Kidney (tissue), 22 donors: ENCODE measurements at places on chromosomes 5 and 9.

DNA sequence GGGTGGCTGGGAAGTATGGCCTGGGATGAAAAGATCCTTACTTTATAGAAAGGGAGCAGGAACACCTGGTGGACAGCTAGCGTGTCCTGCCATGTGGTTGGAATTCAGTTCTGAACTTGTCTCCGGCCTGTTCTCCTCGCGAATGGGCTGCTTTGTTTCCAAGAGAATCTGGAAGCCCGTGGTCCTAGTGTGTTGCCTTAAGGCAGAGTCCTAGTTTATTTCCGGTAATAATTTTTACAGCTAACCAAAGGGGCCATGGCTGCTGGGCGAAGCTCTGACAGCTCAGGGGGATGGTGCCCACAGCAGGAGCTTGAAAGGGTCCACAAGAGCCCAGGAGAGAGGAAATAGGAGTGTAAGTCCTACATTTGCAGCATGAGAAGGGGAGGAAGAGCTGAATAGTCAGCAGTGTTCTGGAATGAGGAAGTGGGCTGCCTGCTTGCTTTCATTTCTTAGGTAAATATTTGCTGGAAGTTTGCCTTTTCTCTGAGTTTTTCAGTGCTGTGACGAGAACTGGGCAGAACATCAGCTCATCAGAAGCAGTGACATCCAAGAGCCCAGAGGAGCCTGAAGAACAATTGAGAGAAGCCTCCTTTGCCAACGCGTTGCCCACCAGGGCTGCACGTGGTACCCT, 13.1 kb upstream of the IGFBPL1 start:
- DNase-seq, result peak; percentile 6

GRCh38 chr5:96648023-96648422, 14.2 kb upstream of the CAST start:
- no peak for DNase-seq

- DNase-seq, result no peak
These were observed 3.5 kb upstream of the ACTBL2 start for GRCh38 chr5:57486027-57486602.

DNA sequence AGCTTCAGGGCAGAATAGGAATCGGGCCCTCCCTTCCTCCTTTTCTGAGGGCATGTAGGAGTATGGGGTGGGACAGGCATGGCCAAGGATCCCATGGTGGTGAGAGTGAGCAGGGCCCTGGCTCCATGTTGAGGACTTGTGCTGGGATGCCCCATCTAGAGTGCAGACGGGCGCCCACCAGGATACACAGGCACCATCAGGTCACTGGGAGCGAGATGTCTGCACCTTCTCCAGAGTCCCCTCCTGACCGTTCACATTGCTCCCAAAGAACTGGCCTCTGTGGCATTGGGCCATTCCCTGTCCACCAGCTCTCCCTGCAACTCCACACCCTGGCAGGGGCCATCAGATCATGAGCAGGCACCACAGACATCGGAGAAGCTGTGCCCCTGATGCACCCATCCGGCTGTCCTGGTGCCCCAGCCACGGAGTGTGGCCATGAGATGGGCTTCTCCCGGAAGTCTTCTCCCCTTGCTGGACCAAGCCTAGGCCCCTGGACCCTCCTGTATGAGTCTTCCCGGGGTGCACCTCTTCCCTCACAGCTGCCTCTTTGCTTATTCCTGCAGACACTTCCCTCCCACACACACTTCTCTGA, 195.0 kb downstream of the IRX2 start:
- no peak for DNase-seq

DNA sequence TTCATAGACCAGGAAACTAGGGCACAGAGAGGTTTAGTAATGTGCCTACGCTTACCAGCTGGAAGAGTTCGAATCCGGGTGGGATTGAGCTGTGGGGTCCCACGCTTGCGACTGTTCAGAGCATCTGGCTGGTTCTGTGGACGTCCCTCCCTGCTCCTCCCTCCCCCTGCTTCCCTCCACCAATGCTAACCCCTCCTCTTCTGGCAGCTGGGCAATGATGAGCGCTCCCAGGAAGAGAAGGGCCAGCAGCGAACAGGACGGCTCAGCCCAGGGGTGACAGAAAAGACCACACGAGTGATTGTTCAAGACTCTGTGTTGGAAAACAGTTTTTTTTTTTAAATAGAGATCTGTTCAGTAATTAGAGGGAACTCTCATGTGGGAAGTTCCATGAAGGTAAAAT, 6.9 kb downstream of the FAM163B start:
- DNase-seq, result no peak

DNA sequence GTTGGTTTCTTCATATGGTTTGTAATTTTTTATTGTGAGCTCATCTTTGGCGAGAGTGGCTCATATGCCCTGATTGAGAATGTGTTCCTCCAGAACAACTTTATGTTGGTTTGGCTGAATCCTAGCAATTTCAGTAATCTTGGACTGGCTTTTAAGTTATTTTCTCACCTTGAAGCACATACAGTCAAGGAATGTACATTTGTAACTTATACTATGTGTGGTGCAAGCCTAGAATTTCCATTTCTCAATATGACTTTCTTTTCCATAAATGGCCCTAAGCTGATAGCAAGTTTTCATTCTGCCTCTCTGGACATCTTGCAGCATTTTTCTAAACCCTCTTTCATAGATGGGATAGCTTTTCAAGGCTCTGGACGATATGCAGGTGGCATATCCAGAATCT, 247.5 kb downstream of the DOCK8 start:
- no peak for DNase-seq

DNA sequence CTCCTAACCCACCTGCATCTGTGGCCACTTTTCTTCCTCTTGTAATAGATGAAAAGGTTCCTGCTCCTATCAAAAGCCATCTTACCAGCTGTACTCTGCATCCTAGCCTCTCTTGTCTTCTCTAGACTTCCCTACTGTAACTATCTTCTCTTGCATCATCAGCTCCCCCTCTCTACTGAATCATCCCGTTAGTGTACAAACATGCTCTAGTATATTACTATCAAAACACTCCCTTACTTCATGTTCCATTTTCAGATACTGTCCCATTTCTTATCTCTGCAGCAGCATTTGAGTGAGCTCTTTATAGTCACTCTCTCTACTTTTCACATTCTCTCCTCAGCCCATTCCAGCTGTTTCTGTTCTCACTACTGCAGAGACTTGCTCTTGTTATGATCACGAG, 2.8 kb downstream of the SRA1 start:
- no peak for DNase-seq

GRCh38 chr9:105143136-105143430, 101.4 kb upstream of the SLC44A1 start:
- no peak for DNase-seq

DNA sequence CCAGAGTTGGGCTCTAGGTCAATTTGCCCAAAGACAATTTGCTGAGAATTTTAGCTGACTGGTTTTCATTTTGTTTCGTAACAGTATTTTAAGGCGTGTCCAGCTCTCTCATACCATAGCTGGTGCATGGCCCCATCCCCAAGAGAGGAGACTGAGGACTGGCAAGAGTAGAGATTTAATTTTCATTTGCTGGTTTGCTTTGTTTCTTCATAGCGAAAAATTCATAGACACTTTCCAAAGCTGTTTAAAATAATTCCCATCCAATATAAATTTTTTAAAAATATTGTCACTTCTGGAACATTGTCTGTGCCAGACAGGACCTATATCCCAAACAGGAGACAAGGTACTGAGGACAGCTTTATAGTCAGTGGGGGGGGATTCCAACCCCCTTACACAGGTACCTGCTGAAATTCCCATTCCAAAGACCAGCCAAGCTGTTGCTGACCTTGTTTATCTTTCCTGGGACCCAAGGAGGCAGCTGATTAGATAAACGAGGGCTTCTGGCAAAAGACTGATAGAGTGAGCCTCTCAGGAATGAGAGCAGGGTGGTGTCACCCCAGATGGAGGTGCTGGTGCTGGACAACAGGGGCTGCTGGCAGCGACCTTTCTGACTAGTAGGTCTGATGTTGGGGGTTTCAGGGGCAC, 6.8 kb upstream of the ANGPTL2 start:
- no peak for DNase-seq

DNA sequence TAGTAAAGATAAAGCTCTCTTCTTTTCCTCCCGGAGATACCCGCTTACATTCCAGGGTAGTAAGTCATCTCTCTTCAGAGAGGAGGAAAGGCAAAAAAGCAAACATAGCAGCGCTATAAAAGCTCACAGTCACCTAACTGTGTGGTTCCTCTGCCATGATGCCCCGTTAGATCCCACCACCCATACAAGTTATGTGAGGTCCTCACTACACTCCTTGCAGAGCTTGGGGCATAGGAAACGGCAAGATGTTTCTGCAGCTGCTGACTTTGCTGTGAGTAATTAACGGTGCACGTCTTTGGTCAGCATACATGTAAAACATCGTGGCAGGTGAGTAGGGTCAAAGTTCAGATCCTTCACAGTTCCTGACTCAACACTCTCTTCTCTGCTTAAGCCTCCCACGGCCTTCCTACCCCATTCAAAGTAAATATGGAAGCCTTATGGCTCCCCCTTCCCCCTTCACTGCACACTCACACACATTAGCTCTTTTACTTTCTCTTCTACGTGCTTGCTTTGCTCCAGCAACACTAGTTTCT, 218.9 kb downstream of the DIRAS2 start:
- no peak for DNase-seq

DNA sequence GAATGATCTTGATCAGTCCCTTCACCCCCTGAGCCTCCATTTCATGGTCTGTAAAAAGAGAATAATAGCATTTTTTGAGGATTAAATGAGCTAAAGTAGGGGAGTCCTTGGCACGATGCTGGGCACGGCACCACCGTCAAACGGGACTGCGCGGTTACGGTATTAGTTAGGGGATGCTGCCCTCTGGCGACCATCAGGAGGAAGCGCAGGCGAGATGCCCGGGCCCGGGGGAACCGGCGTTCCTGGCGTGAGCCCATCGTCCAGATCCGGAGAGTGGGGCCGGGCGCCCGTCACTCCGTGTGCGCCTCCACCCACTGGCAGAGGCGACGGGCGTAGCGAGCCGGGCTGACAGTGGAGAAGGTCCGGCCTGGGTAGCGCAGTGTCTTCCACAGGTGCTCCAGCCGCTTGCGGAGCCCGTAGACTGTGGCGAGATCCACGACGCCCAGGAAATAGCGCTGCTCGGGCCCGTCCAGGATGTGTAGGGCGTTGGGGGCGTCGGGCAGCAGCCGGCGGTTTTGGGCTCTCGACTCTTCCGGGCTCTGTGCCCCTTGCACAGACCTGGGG, 4.8 kb upstream of the ST6GALNAC4 start:
- peak; percentile 61 for DNase-seq

GRCh38 chr5:7876867-7877266, 7.9 kb downstream of the MTRR start:
- no peak for DNase-seq

DNA sequence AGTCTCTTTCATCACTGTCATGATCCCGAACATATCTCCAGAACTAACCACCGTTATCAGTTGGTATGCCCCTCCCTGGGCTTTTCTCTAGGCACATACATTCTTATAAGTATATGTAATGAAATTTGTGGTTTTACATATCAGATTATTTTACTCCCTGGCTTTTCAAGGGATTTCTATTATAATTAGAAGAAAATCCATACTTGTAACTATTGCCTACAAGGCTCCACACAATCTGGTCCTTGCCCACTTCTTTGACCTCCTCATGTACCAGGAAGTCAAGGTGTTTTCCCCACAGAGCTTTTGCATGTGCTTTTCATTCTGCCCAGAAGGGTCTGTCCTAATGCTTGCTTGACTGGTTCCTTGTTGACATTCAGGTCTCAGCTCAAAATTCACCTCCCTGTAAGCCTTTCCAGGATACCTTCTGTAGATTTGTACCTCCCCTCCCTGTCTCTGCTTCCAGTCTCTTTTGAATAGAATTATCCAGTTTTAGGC, 33.6 kb upstream of the HSD17B4 start:
- no peak for DNase-seq

DNA sequence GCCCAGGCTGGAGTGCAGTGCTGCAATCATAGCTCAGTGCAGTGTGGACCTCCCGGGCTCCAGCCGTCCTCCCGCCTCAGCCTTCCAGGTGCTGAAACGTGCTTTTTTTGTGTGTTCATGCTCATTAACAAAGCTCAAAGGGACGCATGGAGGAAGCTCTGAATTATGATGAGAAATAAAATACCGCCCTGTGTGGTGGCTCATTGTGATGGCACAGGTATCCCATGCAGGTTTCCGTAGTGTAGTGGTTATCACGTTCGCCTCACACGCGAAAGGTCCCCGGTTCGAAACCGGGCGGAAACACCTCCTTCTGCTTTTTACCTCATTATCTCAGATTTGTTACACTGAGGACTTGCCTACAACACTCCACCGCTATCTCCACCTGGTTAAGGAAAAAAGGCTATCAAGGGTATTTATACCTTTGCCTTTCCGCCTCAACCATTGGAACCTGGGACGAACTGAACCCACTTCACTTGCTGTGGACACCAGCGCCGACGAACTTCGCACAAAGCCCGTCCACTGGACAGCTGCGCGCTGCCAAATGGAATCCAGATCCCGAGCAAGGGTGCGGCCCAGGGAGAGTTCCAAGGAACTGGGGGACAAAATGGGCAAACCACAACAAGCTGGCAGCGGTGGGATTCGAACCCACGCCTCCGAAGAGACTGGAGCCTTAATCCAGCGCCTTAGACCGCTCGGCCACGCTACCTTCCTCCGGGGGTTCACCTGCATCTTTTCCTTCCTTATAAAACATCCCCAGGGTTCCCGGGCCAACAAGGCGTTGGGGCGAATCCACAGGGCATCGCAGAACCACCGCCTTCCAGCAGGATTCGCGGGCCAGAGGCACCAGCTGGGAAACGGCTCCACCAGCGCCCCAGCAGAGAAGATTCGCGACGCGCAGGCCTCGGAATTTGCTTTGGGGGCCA, 26.3 kb downstream of the OR2V2 start:
- peak; percentile 70 for DNase-seq

- DNase-seq, result no peak
These were observed 108.4 kb upstream of the SGCD start for GRCh38 chr5:156218367-156219158.

- DNase-seq, result no peak
These were observed 24.7 kb downstream of the GOLGA2 start for GRCh38 chr9:128250839-128251731.

- no peak for DNase-seq
These were observed 74.1 kb downstream of the PHF2 start for GRCh38 chr9:93650448-93650847.

DNA sequence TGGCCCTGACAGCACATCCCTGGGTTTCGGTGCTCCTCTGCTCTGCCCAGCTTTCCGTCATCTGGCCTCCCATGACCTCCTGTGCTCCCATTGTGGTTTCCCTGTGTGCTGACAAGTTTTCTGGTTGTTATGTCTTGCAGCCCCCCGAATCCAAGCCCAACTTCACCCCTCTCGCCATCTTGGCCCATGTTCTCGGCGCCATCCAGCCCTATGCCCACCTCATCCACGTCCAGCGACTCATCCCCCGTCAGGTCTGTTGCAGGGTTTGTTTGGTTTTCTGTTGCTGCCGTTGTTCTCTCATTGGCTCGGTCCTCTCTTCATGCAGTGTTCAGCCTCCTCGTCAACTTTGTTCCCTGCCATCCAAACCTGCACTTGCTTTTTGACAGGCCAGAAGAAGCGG, 196.4 kb downstream of the NR3C1 start:
- DNase-seq, result no peak

- no peak for DNase-seq
These were observed 80.8 kb downstream of the NTRK2 start for GRCh38 chr9:84750152-84750865.

DNA sequence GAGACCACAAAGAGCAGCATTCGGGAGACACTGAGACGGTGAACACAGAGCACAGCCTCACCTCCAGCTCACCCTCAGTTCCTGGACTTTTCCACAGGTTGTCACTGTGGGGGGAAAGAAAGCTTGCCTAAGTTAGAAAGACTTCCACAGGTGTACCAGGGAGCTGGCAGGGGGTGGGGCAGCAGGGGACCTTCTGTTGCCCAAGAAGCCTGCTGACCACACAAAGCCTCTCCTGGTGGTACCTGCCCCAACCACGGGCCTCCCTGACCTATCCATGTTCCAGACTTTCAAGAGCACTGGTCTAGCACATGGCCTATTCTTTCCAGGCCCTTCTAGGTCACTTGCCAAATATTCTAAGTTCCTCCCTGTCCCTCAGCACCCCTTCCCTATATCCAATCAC, 550.8 kb downstream of the BNC2 start:
- no peak for DNase-seq
